ENCODE measurements at places on chromosomes 1 and 21.

DNA sequence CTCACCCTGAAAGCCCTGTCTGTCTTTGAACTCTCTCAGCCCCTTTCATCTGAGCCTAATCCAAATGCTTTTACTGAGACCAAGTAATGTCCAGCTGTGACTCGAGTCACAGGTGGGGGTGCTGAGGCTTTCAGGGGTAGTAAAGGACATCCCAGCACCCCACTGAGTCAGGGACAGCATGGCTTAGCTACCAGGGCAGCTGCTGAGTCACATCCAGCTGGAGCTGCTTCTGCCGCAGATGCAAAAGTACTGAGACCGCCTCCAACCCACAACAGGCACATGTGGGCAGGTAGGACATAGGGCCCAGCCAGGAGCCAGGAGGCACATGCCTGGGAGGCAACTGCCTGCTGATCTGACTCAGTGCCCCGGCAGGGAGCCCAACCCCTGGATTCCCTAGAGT lies 6.7 kb upstream of the VSIG8 start:
- peak; percentile 76 for DNase-seq

GRCh38 chr1:227893949-227894721 lies 53.6 kb downstream of the WNT9A start:
- DNase-seq: no peak

DNA sequence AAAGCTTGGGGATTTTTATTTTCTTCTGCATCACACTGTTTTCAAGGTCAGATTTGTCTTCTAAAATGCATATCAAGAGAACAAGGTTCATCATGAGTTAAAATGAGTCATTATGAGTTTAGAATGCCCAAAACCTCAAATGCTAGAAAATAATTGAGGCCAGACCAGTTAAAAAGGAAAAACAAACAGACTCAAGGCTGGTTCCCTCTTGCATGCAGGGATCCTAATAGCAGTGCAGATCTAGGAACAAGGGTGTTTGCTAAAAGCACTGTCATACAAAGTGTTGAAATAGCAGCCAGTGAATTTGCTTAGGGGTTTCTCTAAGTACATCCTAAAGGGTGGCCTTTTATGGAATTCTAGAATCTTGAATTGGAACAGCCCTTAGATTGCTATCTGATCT lies 15.3 kb downstream of the BEND5 start:
- DNase-seq: no peak

- no peak for DNase-seq
These were observed 841.1 kb downstream of the USP25 start for GRCh38 chr21:16570856-16571255.

DNA sequence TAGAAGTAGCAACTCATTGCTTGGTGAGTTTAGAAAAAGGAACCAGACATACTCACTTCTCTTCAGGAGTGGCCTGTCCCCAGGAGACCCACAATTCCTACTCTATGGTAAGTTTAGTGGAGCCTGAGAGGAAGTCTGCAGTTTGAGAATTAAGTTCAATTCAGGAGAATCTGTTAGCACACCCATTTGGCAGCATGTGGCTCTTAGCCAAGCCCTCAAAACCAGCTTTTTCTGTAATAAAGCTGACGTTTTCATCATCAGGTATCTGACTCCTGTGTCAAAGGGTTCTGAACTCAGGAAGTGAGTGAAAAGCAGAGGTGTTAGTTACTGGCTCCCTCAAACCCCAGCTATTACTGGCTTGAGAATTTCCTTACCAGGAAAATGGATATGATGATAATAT lies 20.4 kb upstream of the RGS16 start:
- no peak for DNase-seq
